ENCODE measurements at places on chromosomes 12 and 14.

DNA sequence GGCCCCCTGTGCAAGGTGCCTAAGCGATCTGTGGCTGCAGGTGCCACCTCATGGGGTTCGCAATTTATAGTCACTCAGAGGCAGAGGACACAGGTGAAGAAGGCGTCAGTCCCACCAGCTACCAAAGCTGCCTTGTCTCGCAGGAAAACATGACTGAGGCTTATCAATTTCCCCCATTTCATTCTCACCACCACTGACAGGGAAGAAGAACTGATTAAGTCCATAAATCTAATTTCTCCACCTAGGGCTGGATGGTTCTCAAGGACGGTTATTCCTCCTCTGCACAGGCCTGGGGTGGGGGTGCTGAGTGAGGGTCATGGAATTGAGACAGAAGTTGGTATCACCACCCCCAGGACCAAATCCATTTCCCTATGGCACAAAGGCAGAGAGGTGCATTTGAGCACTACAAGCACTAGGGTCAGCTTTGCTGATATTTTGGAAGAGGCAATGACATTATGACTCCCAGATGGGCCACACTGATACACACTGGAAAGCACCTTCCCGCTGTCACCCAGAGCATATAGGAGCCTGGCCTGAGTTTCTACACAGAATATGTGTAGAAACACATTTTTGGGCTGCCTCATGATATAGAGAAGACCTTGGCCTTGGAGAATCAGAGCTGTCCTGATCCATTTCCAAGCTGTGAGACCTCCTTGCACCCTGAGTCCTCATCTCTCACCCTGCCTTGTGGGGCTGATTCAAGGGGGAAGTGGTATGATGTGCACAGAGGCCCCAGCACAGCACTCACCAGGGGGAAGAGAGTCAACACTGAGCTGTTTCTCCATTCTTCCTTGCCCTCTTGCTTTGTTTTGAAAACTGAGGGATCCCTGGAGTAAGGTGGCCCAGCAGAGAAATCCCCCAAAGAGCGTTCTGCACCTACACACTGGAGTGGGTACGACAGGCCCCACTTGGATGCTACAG lies 59.4 kb downstream of the PITPNM2 start:
- DNase-seq: no peak

- no peak for DNase-seq
Measured at GRCh38 chr14:89720741-89721729, 233.5 kb downstream of the EFCAB11 start.

- DNase-seq: no peak
Measured at GRCh38 chr14:104889375-104889757, 24.3 kb downstream of the CEP170B start.

- DNase-seq: no peak
Measured at GRCh38 chr14:104317975-104318557, 179.7 kb downstream of the KIF26A start.

GRCh38 chr14:25237845-25238244 lies 187.9 kb upstream of the STXBP6 start:
- peak; percentile 65 for DNase-seq

DNA sequence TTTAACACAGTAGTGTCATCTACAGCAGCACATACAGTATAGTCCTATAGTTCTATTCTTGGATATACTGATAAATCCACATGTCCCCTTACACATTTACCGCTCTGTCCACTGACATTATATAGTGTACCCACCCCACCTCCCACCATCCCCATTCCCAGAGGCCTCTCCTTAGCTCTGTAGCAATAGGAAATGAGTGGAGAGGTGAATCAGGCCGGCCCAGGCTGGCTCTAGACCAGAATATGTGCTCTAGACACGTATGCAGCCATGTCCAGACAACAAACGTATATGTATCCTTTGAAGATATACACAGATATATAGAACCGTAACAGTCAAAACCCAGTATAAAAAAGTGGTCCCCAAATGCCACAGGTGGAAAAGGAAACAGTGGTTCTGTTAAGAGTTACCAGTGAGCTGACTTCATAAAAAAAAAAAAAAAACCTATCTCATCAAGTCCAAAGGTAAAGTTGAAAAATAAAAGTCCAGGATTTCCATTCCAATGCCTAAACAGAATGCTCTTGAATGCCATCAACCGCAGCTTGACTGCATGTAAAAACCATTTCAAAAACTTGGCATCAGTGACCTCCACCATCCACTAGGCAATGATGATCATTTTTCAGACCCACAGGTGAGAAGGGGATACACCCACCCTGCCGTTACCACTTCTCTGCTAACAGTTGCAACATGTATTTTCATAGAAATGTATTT lies 16.7 kb downstream of the EGLN3 start:
- no peak for DNase-seq

DNA sequence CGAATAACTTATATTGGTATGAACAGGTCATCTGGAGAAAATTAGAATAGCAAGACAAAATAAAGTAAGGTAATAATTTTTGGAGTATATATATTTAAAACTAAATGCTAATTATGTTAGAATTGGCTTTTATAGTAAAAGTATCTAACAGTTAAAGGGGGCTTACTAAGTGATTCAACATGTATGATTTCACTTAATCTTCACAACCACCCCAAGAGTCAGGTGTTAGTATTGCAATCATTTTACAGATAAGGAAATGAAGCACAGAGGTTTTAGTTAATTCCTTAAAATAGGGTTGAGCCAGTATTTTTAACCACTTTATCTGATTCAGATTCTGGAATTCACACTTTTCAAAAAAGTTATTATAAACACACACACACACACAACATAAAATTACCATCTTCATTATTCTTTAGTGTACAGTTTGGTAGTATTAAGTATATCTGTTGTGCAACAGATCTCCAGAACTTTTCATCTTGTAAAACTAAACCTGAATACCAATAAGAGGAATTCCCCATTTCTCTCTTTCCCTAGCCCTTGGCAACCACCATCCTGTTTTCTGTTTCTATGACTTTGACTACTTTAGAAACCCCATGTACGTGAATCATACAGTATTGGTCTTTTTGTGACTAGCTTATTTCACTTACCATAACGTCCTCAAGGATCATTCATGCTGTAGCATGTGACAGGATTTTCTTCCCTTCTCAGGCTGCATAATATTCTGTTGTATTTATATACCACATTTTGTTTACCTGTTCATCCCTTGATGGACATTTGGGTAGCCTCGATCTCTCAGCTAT lies 12.5 kb downstream of the A2M start:
- DNase-seq: no peak

DNA sequence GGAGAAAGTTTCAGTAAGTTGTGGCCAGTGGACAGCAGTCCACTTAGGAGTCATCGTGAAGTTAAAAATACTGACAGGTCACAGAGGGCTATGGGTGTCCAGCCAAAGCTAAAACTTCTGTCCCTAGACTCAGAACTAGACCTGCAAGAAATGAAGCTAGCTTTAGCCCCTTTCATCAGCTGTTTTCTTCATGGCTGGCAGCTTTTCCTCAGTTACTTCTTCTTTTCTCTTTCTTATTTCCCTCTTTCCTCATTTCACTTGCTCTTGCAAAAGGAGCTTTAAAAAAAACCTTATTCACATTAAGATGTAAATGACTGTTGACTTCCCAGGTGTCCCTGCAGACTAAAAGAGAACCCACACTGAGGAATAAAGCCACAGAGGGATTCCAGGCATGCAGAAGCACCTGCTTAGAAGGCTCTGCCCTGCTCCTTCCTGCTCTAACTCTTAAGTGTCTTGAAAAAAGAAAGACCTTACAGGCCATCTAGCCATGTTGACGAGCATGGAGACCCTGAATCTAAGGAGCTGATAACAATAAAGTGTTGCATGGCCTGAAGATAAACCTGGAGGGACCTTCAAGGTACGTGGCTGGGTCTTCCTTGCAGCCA lies 69.7 kb upstream of the CCND2 start:
- no peak for DNase-seq

- no peak for DNase-seq
Measured at GRCh38 chr12:94550964-94551363, 91.3 kb upstream of the CEP83 start.

GRCh38 chr12:103884316-103884715 lies 43.3 kb upstream of the NT5DC3 start:
- peak; percentile 56 for DNase-seq

DNA sequence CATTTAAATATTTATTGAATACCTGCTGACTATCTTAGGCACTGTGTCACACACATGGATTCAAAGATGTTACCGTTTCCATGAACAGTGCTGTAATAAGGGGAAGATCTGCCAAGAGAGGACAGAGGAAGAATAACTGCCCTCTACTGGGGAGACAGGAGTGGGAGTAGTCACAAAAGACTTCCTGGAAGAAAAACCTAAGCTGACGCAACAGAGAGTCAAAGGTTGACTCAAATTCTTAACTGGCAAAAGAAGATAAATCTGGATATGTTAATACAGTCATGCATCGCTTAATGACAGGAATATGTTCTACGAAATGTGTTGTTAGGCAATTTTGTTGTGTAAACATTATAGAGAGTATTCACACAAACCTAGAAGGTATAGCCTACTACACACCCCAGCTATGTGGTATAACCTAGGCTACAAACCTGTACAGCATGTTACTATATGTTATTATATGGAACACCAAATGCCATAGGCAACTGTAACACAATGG lies 51.5 kb downstream of the DCAF5 start:
- DNase-seq: peak; percentile 63

DNA sequence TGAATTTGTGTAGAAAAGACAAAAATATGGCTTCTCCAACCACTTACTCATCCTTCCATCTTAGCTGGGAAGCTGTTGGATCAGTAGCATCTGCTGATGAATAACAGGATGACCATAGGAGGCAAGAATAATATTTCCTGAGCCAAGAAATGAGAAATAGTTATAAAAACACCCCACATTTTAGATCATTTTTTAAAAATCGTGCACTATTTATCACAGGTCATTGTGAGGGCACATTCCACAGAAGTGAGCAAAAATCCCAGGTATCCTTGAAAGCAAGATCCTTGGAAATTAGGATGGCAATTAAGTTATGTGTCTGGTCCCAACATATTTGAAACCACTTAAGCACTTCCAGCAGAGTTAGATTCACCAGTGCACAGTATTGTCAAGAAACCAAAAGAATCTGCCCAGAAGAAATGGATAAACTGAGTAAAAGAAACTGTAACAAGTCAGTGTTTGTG lies 8.4 kb downstream of the FAR2 start:
- no peak for DNase-seq

DNA sequence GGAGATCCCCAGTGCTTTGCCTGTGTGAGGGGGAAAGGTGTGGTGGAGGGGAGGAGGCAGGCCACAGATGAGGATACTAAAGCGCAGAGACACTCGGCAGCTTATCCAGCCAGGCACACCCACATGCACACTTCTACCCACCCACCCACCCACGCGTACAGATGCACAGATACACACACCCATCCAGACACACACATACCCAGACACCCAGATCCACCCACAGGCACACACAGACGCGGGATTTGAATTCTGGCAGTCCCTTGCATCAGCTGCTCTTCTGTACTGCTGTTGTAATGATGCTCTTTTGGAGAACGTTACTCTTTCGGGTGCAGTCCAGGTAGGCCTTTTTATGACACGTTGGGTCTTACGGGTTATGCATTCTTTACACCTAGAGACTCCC lies 55.7 kb upstream of the RD3L start:
- no peak for DNase-seq

Measured in SK-MEL-5 (cell line).